ENCODE measurements at places on chromosomes 3 and 15.

DNA sequence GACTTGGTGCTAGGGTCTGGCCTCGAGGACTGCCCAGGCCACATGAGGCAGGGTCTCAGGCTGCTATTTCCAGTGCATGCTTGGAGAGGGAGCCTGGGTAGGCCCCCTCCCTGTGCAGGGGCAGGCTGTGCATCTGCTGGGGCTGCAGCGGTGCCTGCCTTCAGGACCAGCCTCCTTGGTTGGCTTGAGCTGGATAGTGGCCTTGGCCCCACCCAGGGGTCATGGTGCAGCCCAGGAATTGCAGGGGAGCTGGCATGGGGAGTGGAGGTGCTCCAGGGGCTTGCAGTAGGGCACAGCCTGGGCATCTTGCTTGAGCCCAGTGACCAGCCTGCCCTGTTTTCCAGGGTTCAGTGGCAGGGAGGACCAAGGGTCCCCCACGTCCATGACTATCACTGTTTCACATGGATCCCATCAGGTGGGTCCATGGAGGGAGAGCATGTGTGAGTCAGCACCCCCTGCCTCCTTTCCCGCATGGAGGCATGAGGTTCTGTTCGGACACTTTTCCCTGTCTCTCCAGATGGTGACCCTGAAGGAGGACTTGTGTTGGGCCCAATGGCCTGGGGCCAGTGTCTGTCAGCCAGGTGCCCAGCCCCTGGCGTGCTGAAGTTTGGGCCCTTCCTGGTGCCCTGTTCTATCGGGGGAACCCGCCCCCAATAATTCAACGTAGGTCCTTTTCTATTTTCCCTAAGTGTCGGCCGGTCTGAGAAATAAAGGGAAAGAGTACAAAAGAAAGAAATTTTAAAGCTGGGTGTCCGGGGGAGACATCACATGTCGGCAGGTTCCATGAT lies 218.6 kb downstream of the SNRPN start:
- DNase-seq, result no peak

DNA sequence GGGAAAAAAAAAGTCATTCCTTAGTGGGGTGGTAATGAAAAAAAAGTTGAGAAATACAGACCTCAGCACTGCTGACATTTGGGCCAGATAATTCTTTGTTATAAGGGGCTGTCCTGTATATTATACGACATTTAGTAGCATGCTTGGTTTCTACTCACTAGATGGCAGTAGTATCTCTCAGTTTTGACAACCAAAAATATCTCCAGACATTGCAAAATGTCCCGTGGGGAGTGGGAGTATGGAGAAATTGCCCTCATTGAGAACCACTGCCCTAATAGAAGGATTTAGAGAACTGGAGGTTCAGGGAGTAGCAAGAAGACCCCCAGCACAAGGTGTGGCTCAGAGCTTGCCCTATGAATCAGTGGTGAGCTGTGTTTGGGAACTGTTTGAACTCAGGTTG lies 28.6 kb upstream of the TEX264 start:
- DNase-seq, result no peak

DNA sequence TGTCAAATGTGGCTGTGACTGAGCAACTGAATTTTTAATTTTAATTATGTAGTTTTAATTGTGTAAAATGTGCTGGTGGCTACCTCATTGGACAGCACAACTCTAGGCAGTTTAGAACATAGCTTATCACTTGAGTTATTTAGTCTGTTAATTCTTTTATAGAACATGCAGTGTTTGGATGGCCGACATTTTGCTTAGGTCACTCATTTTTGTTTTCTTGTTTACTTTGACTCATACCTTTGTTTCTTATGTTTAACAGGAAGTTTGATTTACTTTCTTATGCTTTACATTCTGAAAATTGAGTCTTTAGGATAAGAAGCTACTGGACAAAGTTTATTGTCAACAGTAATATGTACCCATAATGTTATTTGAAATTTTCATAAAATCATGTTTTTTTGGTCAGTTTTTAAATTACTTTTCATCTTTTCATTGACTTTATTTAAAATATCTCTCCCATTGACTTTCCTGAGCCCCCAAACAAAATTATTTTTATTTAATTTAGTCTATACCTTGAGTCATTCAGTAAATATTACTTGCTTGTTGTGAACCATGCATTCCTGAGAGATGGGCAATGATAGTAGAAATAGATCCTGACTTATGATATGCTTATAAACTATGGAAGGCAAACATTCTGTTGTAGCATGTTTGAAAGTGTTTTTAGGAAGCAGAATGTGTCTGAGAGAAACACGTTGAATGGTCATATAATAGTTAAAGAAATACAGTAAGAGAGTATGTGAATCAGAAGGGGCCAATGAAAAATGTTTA lies 60.6 kb downstream of the TCF12 start:
- DNase-seq, result no peak

- DNase-seq, result no peak
Measured at GRCh38 chr15:98794748-98795147, 146.4 kb downstream of the IGF1R start.

DNA sequence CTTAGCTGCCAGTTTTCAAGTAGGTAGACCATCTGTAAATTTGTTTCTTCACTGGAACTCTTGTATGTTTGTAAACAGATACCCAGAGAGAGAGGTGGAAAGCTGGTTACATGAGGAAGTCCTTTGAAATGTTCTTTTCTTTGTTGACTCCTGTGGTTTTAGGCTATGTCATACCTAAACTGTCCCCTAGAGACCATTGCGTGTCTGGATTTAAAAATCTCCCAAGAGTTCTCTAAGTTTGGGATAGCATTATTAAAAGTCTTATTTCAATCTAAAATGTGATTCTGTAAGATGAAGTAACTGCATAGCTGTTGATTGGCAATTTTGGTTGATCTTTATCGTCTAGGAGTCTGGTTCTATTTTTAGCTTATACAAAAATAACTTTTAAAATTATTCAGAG lies 127.2 kb downstream of the GHSR start:
- DNase-seq, result no peak

- DNase-seq, result peak; percentile 47
Measured at GRCh38 chr3:49358217-49358883, at the start of gene GPX1. TSS of gene GPX1 (minus strand) at chr3:49358353. CDS start at chr3:49358278, 75 bp downstream.

GRCh38 chr15:26970712-26971210 lies at the start of gene GABRG3:
TSS of gene GABRG3 (plus strand) at chr15:26971181.
- DNase-seq, result no peak

- DNase-seq, result no peak
Measured at GRCh38 chr3:179323197-179324110, 623 bp downstream of the ZNF639 start.

DNA sequence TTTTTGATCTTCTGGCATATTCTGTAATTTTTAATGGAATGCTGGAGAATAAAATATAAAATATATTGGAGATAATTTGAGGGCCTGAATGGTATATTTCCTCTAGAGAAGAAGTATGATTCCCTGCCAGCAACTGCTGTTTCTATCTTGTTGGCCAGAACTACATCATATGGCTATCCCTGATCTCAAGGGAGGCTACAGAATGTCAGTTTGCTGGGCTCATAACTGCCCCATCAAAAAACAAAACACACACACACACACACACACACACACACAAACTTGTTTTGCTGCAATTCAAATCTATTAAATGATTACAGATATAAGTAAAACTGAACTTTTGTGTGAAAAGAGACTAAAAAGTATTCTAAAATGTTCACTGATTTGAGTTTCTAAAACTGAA lies 51.0 kb downstream of the RASA2 start:
- no peak for DNase-seq

- DNase-seq, result no peak
Measured at GRCh38 chr15:52436981-52437380, 91.7 kb downstream of the MYO5A start.

DNA sequence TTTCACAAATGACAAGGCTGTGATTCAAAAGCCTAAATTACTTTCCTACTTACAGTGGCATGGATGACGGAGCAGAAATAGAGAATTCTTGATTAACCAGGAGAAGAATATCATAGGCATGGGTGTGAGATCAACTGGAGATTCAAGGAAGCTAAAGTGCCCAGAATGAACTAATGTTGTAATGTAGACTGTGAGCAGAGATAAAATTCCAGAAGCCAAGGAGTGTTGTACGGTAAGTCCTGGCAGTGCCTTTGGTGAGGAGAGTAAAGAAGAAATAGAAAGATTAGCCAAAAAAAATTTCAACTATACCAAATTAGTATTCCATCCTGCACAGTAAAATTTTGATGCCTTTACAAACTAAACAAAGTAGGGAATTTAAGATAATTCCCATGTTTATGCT lies 75.9 kb downstream of the ZBTB20 start:
- DNase-seq, result no peak

DNA sequence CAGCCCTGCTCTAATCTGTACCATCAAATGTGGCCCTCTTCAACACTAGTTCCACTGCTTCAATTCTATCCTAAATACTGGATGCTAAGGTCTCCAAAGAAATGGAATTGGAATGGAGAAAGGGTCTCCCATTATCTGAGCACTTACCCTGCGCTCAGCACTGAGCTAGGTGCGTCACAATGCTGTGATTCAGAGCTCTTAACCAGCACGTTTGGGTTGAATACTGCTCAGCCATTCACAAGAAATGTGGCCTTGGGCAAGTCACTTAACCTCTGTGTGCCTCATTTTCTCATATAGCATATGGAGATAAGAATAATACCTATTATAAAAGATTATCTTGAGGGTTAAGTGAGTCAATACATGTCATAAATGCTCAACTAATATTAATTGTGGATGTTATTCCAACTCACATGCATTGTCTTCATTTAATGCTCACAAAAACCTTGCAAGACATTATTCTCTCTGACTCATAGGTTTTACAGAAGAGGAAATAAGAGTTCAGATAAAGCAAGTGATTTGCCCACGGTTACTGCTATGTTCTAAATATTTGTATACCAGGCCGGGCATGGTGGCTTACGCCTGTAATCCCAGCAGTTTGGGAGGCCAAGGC lies 27.4 kb upstream of the SRGAP3 start:
- DNase-seq, result no peak

- DNase-seq, result no peak
Measured at GRCh38 chr15:99628374-99629001, 62.7 kb downstream of the MEF2A start.

GRCh38 chr3:128091586-128091985 lies 32.0 kb downstream of the RUVBL1 start:
- DNase-seq, result no peak

DNA sequence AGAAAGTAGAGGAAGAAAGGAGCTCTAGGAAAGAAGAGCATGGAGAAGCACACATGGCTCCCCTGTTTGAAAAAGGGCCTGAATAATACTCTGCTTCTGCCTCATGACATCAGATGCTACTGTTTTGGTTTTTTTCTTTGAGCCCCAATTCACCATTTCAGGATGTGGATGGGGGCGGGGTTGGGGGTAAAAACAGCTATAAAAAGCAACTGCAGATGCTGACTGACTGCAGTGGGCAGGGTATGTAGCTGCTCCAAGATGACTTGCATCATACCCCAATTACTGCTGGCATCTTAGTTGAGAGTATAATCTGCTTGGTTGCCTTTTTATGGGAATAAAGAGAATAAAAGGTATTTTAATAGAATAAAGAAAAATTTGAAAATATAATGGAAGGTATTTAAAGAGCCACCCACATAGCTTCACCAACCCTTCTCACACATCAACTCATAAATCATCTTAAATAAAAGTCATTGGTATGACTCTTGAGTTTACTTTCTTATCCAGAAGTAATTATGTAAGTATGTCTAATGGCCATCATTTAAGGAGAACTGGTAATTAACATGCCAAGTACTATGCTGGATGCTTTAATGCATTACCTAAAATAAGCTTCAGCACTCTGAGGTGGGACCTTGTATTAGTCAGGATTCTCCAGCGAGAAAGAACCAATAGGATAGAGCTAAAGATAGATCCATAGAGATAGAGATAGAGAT lies 36.4 kb upstream of the TMEM45A start:
- no peak for DNase-seq

DNA sequence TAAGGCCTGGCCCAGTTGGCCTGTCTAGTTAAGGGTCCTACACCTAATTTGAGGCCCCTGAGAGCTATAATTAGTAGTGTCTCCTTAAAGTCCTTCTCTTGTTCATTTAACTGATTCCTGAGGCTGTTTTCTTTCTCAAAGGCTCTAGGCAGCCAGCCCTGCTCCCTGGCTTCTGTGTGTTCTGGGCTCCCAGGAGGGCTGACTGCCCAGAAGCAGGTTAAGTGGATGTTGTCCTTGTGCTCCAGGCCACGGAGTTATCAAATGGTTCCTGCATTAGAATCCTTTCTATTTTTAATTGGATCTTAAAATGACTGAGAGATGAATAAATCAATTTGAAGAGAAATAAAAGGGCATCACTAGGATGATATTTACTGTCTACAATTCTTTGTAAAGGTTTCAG lies 140.0 kb downstream of the SNRK start:
- no peak for DNase-seq

DNA sequence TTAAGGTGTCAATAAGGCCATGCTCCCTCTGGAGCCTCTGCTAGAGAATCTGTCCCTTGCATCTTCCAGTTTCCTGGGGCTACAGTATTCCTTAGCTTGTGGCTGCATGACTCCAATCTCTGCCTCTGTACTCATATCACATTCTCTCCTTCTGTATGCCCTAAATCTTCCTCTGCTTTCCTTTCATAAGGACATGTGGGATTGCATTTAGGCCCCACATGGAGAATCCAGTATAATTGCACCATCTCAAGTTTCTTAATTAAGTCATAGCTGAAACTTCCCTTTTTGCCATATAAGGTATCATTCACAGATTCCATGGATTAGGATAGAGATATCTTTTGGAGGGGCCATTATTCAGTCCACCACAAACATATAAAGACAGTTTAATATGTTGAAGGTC lies 409.8 kb upstream of the TMCO5A start:
- DNase-seq, result no peak

GRCh38 chr3:85360742-85361387 lies 402.1 kb downstream of the CADM2 start:
- no peak for DNase-seq

GRCh38 chr3:107387555-107387954 lies 10.3 kb downstream of the CCDC54 start:
- no peak for DNase-seq

- no peak for DNase-seq
Measured at GRCh38 chr15:77457191-77457904, 36.7 kb downstream of the HMG20A start.

DNA sequence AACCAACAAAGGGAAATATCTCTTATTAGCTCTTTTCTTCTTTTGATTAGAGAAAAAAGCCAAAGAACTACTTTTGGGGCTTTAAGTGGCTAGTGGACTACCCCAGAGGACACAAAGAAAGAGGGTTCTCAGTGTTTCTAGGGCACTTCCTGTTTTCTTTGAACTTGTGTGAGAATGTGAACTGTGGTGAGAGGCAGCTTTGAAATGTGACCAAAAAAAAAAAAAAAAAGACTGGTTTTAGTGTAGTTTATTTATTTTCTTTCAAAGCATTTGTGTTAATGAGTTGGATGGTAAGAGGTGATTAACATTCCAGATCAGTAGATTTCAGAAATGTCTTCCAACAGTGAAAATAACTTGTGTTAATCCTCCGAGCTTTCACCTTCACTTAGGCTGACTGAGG lies 32.4 kb downstream of the SELENOT start:
- DNase-seq, result no peak

GRCh38 chr3:139522421-139522820 lies 17.1 kb downstream of the RBP1 start:
- no peak for DNase-seq

DNA sequence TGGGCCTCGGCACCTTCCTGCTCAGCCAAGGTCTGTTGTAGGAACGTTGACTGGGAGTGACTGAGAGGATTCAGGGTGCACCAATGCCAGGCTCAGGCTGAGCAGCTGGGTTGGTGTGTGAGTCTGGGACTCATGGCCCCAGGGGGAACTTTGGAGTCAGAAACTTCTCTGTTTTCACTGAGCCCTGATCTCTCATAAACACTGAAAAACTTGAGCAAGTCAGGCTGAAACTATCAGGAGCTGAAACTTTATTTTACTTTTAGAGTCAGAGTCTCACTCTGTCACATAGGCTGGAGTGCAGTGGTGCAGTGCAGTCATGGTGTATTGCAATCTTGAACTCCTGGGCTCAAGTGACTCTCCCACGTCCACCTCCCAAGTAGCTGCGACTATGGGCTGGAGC lies 3.0 kb downstream of the TRAK1 start:
- no peak for DNase-seq

All from stimulated activated CD8-positive, alpha-beta memory T cell treated with anti-CD3 and anti-CD28 coated beads, Interleukin-7, amount 100 ng/mL, for 1 hour (primary cell).